ENCODE measurements at places on chromosomes 2 and 18. TPM values are rescaled to one million over a fixed set of nuclear protein-coding genes. Genes with fewer than 3 reads are reported as not detected.

Gene M1AP
- total RNA-seq, result not detected

Gene POTEJ
- total RNA-seq, result not detected

Gene POU3F3
- total RNA-seq, result not detected

Gene ALPP
- 0.84 TPM for total RNA-seq

Gene FAM136A
- total RNA-seq, result 97.3 TPM

Gene UGT1A5
- total RNA-seq, result not detected

All from A172 (cell line).